ENCODE measurements at places on chromosomes 6 and 20.

GRCh38 chr6:110355022-110355421 lies 3.1 kb downstream of the METTL24 start:
- DNase-seq: no peak

- no peak for DNase-seq
Observed at GRCh38 chr6:150293423-150294173, 75.2 kb upstream of the IYD start.

GRCh38 chr20:4633780-4634179 lies 87.9 kb upstream of the PRND start:
- DNase-seq: no peak

DNA sequence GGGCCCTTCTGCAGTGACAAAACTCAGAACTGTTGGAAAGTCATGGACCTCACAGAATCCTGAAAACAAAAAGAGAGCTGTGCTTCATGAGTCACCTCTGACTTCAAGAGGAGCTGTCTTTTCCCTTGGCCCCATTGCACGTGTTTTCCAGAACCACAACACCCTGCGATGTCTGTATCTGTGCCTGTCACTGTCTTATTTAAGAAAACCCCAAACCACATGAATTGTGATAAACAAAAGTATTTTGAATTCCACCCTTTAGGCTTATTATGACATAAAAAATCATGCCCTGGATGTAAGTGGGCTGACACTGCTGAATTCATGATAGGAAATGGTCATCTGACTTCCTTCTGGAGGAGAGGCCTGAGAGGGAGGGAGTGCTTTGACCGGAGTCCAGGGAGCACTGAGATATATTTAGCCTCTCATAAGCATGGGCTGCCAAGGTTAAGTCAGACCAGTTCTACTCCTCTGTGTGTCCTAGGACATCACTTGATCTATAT lies 96.4 kb upstream of the DUSP22 start:
- no peak for DNase-seq

DNA sequence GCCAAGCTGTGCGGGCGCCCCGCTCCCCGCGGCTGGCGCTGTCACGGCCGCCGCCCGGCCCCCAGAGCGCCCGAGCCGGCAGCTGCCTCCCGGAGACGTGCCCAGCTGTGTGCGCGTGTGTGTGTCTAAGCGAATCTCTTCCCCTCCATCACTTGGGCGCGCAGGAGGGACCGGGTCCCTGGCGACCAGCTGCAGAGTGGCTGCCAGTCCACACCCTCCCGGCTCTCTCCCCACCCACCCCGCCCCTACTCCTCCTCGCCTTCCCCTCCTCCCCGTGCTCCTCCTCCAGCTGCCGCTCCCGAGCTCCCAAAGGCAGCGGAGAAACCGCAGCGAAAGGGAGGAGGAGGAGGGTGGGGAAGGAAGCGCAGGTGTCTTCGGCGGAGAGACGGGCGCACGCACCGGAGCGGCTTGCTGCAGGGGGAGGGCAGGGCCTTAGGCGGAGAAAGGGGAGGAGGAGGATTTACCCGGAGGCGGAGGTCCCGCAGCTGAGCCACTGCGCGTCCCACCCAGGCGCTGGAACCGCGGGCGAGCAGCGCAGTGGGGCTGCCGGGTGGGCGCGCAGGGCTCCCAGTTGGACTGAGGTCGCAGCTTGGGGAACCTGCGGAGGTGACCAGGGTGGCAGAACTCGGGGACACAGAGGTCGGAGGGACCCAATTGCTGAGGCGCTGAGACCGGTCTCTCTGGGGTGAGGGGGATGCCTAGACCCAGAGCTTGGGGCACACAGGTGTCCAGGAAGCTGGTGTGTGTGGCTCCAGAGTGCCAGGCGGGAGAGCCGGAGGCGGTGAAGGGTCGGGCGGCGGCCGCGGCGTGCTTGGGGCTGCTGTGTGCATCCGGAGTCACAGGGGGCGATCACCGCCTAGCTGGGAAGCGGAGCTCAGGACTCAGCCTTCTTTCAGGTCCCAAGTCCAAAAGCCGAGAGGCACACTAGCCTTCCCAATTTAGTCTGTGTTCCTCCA lies at the start of gene HS3ST5:
Gene HS3ST5 (minus strand): TSS at position 198 of the 956 bp plus-strand sequence. CDS start 280,178 bp downstream, outside the sequence.
- DNase-seq: no peak

DNA sequence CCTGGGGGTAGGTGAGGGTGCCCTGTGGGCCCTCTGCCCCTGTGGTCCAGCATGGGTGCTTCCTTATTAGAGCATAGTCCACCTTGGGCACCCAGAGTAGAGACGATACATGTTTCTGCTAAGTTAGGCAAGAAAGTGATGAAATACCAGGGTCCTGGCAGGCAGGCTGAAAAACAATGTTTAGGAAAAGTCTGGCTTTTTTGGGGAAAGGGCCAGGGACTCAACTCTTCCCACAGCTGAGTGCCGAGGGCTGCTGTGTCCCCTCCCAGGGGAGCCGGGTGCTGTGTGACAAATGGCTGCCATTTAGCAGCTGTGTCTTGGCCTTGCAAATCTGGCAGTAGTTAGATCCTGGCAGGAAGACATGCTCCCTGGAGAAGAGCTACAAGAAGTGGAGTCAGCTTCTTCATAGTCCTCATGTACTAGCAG lies 61.5 kb downstream of the RREB1 start:
- peak; percentile 38 for DNase-seq

GRCh38 chr20:53413186-53413631 lies 180.4 kb downstream of the ZNF217 start:
- peak; percentile 86 for DNase-seq

- DNase-seq: no peak
Observed at GRCh38 chr20:54272901-54273488, 65.1 kb downstream of the PFDN4 start.

DNA sequence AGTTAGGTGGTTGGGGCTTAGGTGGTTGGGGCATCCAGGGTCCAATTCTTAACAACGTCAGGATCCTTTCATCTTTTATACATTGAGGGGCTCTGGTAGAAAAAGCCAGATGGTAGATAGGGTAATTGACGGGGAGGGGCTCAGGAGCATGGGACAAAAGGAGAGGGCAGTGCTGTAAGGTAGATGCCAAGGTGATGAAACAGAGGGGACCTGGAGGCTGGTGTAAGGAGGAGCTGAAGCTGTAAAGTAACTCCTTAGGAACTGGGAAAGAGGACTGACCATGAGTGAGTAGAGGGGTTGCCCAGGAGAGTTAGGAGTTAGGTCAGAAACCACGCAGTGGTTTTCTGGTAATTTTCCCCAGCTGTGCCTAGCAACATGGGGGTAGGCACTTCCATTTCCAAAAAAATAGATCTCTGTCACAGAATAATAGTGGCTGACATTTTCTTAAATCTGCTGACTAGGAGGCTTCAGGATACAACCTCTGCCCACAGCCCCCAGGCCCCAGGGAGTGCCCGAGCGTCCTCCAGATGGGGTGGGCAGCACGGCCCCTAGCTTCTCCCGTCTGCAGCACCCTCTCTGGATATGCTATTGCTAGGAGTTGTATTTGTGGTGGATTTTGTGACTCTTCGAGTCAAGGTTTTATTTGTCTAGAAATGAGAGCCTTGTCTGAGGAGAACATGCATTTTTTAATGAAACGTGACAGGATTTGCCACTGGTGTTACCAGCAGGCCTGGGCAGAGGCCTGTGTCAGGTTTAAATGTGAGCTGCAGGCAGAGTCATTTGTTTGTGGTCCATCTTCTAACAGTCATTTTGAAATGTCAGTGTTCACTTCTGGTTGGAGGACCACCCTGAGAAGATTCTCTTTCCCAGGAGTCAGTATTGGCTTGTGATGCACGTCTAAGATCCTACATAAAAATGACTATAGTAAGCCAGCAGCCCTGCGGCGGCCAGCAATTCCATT lies 44.6 kb downstream of the TULP4 start:
- no peak for DNase-seq

- DNase-seq: no peak
Observed at GRCh38 chr6:86682297-86682696, 255.0 kb upstream of the HTR1E start.

- DNase-seq: no peak
Observed at GRCh38 chr6:158960026-158960425, 40.0 kb downstream of the RSPH3 start.

DNA sequence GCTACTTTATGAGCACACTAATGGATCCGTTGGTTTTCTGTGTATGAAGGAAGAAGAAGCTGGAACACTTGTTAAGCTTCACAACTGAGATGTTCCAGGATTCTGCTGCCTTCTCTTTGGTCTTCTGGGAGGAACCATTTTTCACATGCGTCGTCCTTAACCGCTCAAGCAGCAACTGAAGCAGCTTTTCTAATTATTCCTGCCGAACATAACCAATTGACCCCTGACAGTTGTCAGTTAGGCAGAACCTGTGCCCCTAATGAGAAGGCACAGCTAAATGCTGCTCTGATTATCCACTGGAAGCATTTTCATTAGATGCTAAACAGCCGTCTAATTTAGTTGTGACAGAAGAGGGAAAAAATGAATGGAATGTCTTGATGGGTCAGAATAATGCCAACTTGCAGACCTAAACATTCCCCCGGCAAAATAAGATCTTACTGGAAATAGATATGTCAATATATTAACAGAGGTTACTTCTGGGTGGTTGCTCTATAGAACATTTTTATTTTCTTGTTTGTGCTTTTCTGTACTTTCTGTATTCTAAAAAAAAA lies 85.0 kb upstream of the SMLR1 start:
- no peak for DNase-seq
